NCI-H1092 treated with DMSO at 0.1 percent for 48 hours (cell line): ENCODE measurements at places on chromosomes 13 and 19.

- no peak for DNase-seq
These were observed 10.6 kb upstream of the ADGRE1 start for GRCh38 chr19:6876748-6877147.

DNA sequence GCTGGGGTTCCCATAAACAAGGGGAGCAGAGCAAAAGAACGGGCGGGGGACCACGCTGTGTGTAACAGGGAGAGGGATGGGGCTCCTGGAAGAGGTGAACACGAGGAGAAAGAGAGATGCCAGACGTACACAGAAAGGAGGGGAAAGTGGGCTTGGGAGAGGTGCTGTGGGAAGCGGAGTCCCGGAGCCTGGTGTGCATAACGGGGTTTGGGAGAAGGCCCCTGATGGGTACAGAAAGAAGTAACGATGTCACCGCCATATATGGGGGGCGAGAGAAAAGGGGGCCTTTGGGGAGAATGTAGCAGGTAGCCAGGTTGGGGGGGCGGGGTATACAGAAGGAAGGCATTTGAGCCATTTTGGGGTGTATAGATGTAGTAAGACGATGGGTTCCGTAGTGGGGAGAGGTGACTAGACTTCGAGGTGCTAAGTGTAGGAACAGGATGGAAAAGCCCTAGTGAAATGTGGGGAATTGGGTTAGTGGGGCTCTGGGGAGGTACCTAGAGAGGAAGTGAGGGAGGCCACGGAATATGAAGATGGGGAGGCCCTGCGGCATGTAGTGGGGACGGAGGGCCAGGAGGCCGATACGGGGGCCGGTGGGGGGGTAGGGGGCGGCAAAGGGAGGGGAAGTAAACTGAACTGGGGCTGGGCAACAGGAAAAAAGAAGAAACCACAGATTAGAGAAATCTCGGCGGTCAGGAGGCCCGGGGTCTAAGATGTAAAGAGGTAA, 787 bp downstream of the ZNF580 start:
- no peak for DNase-seq

GRCh38 chr19:53504885-53505284, 33.1 kb upstream of the ZNF331 start:
- DNase-seq = no peak

- DNase-seq = no peak
These were observed 2.6 kb downstream of the DNAJB1 start for GRCh38 chr19:14515501-14516047.

DNA sequence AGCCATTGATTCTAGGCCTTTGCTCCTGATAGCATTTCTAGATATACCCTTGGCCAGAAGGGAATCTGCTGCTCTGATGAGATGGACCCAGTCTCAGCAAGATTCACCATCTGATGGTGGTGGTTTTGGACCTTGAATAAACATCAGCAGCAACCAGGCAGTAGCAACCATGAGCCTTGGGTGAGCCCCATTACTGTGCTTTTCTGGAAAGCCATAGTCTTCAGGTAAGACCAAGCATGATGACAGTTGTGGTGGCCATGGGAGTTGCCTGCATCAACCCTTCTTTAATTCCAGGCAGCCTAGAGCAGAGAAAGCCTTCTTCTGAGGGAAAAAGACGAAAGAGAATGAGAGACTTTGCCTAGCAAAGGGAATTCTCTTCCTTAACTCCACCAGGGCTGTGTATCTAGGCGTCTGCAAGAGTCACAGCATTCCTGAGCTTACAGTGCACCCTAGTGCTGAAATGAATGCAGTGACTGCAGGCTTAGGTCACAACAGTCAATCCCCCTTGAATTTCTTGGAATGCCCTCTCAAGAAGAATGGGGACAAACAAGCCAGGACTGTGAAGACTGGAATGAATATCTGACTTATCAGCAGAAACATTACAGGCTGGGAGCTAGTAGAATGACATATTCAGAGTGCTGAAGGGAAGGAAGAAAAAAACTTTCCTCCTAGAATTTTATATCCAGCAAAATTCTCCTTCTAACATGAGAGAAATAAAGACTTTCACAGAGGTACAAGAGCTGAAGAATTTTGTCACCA, 942.4 kb upstream of the PCDH20 start:
- peak; percentile 26 for DNase-seq

- DNase-seq = no peak
These were observed 80.7 kb upstream of the OLFM4 start for GRCh38 chr13:52947921-52948373.

DNA sequence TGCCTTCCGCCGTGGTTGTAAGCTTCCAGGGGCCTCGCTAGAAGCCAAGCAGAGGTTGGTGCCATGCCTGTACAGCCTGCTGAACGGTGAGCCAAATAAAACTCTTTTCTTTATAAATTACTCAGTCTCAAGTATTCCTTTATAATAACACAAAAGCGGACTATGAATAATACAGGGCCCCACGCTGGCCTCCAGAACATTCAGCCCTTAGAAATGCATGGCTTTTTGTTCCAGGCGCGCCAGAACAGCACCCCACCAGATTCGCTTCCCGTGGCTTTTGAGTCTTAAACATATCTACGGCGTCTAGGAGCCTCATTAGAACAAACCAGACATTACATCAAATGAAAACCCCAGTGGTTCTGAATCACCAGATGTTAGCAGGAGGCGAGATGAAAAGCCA, 75.1 kb downstream of the SLC15A1 start:
- DNase-seq = no peak

GRCh38 chr19:13150931-13151604, 857 bp downstream of the IER2 start:
- DNase-seq = no peak

GRCh38 chr19:35397064-35397463, 26.2 kb downstream of the GPR42 start:
- no peak for DNase-seq

- DNase-seq = no peak
These were observed 36.7 kb upstream of the UBL3 start for GRCh38 chr13:29887030-29887557.

GRCh38 chr13:27280009-27280656, 9.5 kb downstream of the RASL11A start:
- DNase-seq = no peak

GRCh38 chr19:35774274-35775045, 904 bp upstream of the ARHGAP33 start:
- no peak for DNase-seq

- no peak for DNase-seq
These were observed 60.4 kb downstream of the ADGRE1 start for GRCh38 chr19:6947745-6948144.

DNA sequence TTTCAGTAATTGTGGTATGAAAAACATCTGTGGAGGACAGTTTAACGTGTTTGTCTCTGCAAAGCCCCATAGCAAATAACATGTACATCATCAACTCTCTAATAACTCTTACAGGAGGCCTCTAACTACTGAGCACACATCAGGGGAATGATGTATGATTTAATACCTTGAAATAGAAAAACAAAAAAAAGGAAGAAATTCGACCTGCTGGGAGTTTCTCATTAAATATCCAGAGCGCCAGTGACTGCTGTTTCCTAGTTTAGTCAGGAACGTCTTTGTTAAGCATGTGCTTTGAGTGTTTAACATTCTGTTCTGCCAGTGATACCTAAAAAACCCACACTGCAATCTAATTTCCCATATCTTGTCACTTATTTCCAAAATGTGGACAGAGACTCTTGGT, 235.4 kb downstream of the PCDH20 start:
- DNase-seq = no peak

DNA sequence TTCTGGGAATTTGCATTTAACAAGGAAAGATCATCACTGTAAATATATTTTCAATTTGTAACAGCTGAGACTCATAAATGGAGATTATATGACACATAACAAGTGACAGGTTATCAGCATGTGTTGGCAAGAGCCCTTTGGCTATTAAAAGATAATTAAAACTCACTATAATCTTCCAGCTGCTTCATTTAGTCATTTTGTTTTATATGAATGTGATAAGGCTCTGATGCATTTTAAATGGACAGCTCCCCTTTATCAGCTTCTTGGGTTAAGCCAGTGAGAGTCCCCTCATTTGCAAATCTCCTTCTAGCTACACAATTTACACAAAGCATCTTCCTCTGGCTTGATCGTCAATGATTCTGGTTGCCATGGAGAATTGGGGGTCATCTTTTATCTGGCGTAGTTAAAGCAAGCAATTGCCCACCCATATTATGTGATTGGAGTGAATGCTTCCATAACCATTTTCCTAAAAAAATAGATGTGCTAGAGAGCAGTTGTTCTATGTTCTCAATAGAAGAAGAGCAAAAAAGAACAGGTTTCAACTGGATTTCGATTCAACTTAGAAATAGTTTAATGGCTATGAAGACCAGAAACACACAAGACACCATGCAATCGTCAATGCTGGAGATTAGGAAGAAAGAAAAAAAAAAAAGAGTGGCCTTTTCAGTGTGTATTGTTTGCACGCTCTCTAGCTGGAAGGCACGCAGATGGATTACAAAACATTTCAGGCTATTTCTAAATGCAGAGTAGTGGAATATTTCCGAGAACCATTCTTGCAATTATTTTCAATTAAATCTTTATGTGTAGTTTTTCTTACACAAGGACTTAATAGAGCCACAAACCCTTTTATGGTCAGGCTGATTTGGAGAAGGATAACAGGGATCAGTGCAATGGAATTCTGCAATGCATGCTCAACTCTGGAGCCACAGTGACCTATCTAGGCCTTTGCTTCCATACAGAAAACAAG, 27.4 kb downstream of the STARD13 start:
- DNase-seq = no peak

DNA sequence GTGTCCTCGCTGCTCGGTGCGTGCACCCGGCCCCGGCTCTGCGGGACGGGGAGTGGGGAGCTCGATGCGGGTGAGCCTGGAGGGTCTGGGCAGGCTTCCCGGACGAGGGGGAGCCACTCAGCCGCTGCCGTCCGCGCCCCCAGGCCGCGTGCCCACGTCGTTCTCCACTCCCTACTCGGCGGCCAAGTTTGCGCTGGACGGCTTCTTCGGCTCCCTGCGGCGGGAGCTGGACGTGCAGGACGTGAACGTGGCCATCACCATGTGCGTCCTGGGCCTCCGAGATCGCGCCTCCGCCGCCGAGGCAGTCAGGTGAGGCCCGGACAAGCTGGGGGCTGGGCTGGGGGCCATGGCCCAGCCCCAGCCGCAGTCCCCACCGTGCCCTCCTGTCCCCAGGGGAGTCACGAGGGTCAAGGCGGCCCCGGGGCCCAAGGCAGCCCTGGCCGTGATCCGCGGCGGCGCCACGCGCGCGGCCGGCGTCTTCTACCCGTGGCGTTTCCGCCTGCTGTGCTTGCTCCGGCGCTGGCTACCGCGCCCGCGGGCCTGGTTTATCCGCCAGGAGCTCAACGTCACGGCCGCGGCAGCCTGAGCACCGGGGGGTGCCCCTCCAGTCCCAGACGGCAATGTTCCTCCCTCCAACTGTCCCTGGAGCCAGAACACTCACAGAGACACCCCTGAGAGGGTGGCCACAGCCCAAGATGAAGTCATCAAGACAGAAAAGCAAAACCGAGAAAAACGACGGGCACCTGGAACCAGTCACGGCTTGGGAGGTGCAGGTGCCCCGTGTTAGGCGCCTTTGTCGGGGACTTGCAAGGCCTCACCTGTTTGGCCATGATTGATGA, 2.5 kb upstream of the RPL36 start:
- DNase-seq = no peak

- DNase-seq = peak; percentile 96
These were observed 205.5 kb downstream of the USP12 start for GRCh38 chr13:26965952-26966700.
